ENCODE measurements at places on chromosomes 7 and 10. TPM values are rescaled to one million over a fixed set of nuclear protein-coding genes. Genes with fewer than 3 reads are reported as not detected.

PLXNA4 gene
- total RNA-seq: 11.2 TPM

NEURL1 gene
- 2.6 TPM for total RNA-seq

GLI3 gene
- total RNA-seq: 8.9 TPM

TSPAN15 gene
- total RNA-seq: 13.5 TPM

CYP2C19 gene
- total RNA-seq: not detected

WNT2 gene
- 0.06 TPM for total RNA-seq

CLDN4 gene
- 0.08 TPM for total RNA-seq

LRRC17 gene
- total RNA-seq: 71.2 TPM

HOXA1 gene
- total RNA-seq: 7.3 TPM

SLC13A1 gene
- total RNA-seq: 0.03 TPM

NPY4R gene
- total RNA-seq: not detected

PTPRE gene
- 5.2 TPM for total RNA-seq

TACC2 gene
- total RNA-seq: 30.5 TPM

PCDH15 gene
- total RNA-seq: 0.77 TPM

EBLN1 gene
- not detected for total RNA-seq

POLR1F gene
- 47.3 TPM for total RNA-seq

AMPH gene
- total RNA-seq: 0.03 TPM

HYAL4 gene
- total RNA-seq: not detected
